Activated naive CD4-positive, alpha-beta T cell treated with anti-CD3 and anti-CD28 coated beads, Interleukin-2, amount 50 U/mL, for 16 hours (primary cell): ENCODE measurements at places on chromosomes 7 and 10.

GRCh38 chr10:43125274-43125845 lies 12.9 kb upstream of the CSGALNACT2 start:
- DNase-seq, result no peak

DNA sequence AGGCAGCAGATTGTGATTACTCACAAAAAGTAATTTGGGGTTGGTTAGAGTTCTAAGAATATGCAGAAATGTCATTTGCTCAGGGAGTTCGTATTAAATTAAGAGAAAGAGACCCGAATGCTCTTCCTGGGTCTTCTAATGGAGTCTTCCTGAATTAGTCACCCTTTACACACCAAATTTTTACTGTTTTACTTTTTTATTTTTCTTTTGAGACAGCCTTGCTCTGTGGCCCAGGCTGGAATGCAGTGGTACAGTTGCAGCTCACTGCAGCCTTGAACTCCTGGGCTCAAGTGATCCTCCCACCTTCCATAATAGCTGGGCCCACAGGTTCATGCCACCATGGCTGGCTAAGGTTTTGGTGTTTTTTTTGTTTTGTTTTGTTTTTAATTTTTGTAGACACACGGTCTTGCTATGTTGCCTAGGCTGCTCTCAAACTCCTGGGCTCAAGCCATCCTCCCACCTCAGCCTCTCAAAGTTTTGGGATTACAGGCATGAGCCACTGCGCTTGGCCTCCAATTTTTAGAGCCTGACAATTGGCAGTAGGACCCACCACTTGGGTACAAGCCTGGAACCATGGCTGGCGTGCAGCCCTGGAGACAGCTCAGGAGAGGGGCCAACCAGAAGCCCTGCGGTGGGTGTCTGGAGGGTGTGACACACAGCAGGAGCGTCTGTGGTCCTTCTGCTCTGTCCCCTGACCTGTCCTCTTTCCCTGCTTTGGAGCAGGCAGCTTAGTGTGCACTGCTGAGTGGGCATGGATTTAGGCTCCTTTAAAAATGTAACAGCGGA lies 16.4 kb upstream of the BHLHA15 start:
- no peak for DNase-seq

DNA sequence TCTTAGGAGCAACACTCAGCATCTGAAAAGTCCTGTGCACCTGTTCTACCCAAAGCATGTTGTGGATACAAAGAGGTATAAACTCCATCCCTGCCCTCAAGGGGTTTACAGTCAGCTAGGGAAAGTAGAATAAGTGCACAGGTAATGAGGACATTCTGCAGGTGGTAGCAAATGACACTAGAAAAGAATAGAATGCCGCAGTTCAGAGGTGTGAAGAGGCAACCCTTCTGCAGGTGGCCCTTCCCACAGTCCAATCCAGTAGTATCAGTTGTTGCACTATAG lies 36.7 kb downstream of the WBP1L start:
- DNase-seq, result no peak

GRCh38 chr7:95925236-95925635 lies 152.9 kb downstream of the DYNC1I1 start:
- DNase-seq, result no peak

DNA sequence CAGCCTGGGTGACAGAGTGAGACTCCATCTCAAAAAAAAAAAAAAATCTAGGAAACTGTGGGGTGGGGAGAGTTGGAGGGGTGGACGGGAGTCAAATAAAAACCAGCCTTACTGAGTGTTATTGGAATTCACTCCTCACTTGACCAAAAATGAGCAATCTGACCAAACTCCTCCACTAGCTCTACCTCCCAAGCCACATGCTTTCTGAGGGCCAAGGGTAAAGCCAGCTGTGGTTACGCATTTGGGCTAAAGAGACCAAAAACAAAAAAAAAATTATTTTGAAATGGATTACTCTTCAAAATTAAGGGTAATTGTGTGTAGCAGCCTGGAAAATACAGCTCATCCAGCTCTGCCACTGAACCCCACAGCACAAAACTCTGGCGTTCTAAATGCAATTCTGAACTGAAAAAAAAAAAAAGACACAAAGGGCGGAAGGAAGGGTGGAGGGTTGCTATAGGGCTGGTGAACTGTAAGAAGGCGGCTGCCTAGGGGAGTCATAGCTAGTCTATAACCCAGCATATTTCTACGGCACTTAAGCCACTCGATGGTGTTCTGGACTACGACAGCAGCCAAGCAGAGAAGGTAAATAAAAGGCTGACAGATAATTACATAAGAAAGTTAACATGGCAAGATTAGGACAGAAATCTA lies 7.8 kb downstream of the ELMO1 start:
- peak; percentile 24 for DNase-seq
